ENCODE measurements at places on chromosomes 1 and 21.

GRCh38 chr1:156709031-156709430, 3.6 kb upstream of the CRABP2 start:
- no peak for DNase-seq

GRCh38 chr1:71964188-71964587, 318.2 kb downstream of the NEGR1 start:
- no peak for DNase-seq

DNA sequence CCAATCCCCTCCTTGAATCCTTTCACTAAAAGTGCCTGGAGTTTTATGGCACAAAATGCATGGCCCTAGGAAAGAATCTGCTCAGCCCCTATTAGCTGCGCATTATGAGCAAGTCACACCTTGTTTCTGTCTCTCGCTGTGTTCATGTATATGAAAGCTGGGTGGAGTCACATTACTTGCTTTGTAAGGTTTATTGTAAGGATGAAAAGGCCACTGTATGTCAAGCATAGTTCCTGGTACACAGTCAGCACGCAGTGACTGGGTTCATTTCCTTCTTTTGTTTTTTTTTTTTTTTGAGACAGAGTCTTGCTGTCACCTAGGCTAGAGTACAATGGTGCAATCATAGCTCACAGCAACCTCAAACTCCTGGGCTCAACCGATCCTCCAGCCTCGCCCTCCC, 6.7 kb upstream of the SLC9A1 start:
- no peak for DNase-seq

DNA sequence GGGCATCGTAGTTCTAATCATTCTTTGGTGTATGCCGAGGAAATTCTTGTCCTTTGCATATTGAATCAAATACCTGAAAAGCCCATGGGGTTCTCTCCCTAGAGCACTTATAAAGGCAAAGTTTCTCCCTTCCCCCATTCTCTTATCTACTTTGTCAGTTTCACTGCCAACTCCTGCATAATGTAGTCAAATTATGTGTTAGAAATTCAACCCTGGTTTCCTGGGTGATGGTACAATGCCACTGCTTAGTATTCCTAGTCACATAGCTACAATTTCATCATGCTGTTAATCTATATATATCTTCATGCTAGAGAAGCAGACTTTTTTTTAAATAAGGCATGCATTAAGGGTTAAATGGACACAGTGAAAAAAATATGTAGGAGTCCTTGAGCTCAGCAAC, 119.0 kb downstream of the PDE4B start:
- no peak for DNase-seq

DNA sequence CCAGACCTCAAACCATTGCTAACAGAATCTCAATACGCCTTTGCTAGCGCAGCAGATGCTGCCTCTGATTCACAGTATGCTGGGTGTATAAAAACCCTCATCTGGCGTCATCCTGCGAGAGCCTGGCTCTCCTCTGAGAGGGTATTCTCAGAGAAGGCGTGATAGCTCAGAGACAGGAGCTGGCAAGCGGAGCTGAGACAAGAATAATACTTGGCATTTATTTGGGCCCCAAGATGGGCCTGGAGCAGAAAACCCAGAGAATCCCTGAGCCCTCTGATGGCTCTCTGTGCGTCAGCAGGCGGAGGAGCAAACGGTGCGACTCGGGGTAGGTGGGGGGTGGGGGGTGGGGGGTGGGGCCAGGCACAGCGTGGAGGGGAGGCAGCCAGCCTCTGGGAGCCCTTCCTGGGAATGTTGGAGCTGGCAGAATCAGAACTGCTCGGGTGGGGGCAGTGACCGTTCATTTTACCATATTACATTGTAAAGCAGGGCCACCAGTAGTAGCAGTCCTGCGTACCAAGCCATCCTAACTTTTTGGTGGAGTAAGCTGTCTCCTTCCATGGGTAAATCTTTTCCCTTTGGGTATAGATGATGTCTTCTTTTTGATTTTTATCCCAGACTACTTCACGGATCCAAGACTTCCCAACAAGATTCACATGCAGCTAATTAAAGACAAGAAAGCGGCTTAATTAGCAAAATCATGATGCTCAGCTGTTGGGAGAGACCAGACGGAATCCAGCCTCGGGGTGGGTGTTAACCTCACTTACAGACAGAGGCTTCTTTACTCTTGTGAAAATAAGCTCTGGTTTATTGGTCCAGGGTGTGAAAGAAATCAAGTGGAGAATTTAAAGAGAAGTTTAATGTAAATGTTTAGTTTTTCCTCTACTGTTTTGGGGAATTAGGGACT, 7.1 kb downstream of the RIIAD1 start:
- DNase-seq, result no peak

- DNase-seq, result no peak
These were observed 211.1 kb upstream of the FAM78B start for GRCh38 chr1:166377896-166378295.

DNA sequence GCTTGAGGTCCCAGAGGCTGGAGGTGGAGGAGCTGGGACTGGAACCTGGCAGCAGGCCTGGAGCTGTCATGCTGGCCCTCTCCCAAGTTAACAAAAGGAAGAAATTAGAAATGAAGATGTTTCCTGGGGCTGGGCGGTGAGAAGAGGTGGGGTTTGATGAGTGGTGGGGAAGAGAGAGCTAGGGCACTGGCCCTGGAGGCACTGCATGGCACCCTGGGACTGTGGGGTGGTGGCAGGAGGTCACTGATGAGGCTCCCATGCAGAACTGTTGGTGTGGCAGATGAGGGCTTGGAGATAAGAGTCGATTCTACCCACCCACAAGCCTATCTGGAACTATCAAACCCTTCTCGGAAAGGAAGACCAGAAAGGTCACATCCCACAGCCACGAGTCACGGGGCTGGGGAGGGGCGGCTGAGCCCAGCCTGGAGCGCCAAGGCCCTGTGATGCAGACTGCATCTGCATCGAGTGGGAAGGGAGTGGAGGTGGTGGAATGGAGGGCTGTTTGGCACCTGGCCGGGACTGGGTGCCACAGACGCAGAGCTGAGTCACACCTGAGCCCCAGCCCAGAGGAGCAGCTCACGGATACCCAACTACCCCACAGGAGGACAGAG, 29.4 kb downstream of the MRPL37 start:
- DNase-seq, result no peak

DNA sequence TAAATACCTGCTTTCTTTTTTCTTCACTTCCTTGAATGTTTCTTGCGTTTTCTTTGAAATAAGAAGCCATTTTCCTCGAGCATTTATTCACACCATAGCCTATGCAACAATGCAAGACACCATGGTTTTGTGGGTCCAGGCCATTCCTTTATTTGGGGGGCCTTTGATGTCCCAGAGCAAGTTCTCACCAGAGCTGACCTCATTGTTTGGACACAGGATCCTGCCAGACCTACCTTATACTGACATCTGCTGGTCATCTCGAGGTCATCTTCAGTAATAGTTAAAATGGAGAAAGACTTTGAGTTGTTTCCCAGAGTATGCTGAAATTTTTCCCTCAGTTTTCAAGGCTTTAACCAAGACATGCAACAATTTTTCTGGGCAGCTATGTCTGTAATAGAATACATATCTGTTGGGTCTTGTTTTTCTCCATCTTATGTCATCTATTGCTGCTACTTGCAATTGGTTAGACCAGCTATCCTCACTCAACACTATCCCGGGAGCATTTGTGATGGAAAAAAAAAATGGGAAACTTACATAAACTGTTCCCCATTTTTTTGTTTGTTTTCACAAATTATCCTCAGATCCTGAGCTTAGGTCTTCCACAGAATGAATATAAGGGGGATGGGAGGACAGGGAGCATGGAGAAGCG, 34.0 kb upstream of the BACE2 start:
- DNase-seq, result no peak

GRCh38 chr1:235642011-235642942, 7.3 kb downstream of the GNG4 start:
- DNase-seq, result peak; percentile 37

GRCh38 chr1:158506369-158506987, 34.5 kb downstream of the OR10R2 start:
- no peak for DNase-seq

- DNase-seq, result no peak
These were observed 3.3 kb upstream of the NECTIN4 start for GRCh38 chr1:161092621-161093028.

GRCh38 chr1:27789540-27790041, 16.6 kb downstream of the STX12 start:
- no peak for DNase-seq

DNA sequence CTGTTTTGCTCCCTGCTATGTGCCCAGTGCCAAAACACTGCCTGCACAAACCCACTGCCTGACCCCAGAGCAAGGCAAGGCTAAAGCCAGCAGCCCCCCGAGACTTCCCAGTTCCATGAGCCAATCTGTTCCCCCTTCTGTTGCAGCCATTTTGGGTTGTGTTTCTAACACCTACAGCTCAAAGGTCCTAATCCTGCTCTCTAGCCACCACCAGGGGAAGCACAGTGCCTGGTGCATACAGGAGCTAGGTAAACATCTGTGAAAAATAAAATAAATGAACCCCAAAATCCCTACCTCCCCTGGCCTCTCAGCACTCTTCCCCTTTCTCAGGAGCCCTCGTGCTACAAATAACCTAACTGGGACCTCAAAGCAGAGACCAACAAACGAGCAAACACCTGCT, 190.2 kb downstream of the MATN1 start:
- DNase-seq, result no peak

GRCh38 chr1:231935856-231936255, 309.3 kb downstream of the DISC1 start:
- DNase-seq, result no peak

DNA sequence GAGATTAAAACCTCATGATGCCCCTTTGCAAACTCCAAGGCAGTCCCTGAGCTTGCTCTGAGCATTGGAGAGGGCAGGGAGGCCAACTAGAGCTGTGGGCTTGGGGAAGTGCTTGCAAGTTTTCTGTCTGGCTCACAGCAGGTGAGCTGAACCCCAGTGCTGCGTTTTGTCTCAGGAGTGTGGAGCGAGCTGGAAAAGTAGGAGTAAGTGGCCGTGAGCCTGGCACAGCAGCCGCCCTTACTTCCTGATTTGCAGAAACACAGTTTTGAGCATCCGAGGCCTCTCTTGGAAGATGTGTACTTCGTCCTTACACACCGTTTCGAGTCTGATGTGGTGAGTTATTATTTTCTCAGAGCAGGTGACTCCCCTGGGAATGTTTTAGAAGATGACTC, 221.2 kb upstream of the C1orf174 start:
- no peak for DNase-seq

GRCh38 chr21:28489162-28489561, 503.5 kb downstream of the LTN1 start:
- DNase-seq, result no peak

DNA sequence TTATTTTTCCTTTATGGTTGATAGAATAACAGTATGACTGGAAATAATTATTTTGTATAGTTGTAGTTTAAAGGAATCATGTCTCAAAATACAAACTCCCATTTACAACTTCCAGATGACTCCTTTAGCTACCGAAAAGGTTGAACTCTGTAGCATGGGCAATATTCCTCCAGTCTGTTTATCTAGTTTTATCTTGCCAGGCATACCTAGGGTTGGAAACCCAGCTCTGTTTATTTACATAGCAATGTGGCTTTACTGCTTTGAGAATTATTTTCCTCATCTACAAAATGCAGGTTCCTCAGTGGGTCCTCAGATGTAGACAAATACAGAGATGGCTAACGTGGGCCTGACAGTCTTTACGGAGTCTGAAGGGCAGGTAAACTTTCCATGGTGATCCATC, 51.1 kb downstream of the C8A start:
- DNase-seq, result no peak

- no peak for DNase-seq
These were observed 9.9 kb upstream of the CCN1 start for GRCh38 chr1:85570446-85571180.

DNA sequence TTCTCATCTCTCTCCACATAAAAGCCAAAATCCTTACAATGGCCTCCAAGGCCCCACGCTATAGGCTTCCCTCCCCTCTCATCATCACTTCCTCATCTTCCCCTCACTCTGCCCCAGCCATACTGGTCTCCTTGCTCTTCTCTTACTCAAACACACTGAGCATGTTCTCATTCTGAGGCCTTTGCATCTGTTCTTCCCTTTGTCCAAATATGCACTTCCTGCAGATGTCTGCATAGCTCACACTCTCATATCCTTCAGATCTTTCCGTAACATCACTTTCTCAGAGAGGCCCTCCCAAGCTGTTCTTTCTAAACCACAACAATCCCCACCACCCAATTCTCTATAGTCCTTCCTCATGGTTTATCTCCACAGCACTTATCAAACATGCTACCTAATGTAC, 284.1 kb downstream of the HHIPL2 start:
- no peak for DNase-seq

DNA sequence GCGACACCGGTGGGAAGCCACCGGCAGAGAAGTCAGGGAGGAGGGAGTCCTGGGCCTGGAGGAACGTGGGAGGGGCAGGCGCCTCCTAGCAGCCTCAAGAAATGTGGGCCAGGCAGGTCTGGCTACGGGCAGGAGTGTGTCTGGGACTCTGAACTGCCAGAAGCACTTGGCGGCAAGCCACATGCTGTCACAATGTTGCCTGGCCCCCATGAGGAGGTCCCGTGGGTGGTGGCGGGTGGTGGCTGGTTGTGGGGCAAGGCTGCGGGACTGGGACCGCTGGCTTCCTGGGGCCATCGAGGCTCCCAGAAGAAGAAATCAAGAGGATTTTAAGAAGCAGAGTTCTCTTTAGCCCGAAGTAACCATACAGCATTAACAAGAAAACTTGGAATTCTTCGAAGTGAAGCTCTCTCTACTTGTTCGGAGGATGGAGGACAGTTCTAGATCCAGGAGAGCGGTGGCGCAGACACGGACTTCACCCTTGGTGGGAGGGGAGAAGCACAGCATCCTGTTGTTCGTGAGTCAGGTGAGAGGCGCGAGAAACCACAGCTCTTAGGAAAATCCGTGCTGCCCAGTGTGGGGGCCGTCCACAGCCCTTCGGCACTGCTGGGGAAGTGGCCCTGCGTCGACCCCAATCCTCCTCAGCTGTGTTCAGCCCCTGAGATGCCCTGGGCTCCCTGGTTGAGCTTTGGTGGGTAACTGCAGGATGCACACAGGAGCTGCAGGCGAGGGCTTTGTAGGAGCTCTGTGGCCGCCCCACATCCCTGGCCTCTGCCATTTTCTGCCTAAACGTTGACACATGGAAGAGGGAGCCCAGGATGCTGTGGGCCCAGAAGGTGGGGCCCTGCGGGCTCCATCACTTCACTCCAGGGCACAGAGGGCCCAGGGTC, 12.4 kb downstream of the SKI start:
- DNase-seq, result no peak

GRCh38 chr1:166330096-166330495, 163.3 kb upstream of the FAM78B start:
- DNase-seq, result no peak
